NCI-H1436 treated with DMSO at 0.1 percent for 48 hours (cell line): ENCODE measurements at places on chromosomes 1 and 21.

GRCh38 chr1:56223968-56224367 lies 355.4 kb downstream of the PLPP3 start:
- no peak for DNase-seq

DNA sequence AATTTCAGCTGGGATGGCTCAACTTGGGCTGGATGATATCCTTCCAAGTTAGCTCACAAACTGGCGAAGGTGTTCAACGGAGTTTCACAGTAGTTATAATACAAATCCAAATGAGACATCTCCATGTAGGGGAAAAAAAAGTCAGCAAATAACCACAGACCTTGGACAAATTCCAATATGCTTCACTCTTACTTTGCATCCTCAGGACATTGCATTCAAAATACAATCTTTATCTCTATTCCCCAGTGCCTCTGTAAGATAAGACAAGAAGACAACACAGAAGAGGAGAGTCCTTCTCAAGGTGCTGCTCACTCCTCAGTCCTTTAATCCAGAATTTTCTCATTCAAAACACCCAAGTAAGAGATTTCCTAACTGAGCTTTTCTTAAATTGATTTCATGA lies 1797.7 kb downstream of the MRPL39 start:
- DNase-seq: no peak

- DNase-seq: no peak
These were observed 11.1 kb downstream of the ZFYVE9 start for GRCh38 chr1:52153010-52153409.

- no peak for DNase-seq
These were observed 932 bp upstream of the USP24 start for GRCh38 chr1:55216096-55216495.

DNA sequence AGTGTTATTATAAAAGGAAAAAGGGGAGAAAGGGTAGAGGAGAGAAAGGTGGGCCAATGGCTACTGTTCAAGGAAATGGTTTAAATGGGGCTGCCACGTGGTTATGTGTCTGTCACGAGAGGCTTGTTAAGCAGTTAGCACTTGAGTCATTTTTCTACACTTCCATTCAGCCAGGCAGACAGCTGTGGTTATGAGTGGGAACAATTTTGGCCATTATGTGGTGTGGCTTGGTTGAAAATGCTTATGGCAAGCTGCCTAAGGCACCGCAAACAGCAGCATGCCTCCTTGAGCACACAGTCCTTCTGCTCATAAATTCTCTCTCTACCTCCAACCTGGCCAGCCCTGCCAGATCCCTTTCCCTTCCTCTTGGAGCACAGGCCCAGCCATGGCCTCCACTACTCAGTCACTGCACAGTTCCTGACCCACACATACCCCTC lies 3.2 kb upstream of the SRM start:
- DNase-seq: no peak

- no peak for DNase-seq
These were observed 11.5 kb downstream of the ACADM start for GRCh38 chr1:75736016-75736415.

DNA sequence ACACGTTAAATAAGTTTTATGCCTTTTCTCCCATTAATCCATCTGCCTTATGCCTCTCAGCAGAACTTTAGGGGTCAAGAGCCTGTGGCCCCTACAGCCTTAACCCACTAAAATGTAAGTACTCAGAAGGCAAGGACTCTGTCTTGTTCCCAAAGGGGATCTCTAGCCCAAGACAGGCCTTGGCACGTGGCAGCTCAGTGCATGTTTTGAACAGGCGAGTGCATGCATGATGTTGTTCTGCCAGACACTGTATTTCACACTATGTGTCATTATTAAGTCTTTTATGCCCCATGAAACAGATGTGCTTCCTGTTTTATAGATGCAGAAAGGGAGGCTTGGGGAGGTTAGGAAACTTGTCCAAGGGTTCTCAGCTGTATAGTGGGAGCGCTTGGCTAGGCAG lies 102.8 kb downstream of the ETS2 start:
- DNase-seq: no peak

DNA sequence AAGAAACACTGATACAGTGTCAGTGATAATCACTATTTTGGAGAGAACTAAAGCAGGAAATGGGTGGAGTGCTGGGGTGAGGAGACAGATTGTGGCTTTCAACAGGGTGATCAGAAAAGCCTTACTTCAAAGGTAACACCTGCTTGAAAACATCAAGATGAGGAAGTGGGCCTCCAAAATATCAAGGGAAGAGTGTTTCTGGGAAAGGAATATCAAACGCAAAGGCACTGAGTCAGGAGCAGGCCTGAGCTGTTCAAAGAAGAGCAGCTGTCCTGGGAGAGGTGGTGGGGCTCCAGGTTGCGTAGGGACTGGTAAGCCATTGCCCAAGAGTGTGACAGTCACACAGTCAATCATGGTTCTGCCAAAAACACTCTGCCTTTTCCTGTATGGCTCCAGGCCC lies 47.1 kb upstream of the ATP1A1 start:
- DNase-seq: no peak

DNA sequence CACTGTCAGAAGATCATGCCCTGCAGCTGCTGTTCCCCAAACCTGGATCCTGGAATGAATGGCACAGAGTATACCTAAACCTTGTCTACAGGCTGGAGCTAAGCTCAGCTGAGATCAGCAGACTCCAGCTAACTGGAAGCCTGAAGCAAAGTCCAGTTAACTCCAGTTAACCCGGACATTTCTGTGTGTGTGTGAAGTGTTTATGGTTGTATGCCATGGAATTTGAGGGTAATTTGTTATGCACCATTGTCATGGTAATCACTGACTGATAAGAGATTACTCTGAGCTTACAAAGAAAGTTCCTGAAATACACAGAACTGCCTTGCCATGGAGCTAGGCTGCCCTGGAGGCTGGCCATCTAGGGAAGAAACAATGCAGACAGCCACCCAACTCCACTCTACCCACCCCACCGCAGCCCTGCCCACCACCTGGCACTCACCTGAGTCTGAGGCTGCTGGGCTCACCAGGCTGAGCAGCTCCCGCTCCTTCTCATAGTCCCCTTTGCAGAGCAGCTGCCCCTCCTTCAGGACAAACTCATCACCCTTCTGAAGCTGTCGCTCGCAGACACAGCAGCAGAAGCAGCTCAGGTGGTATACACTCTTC lies 107.4 kb downstream of the LMX1A start:
- DNase-seq: no peak

GRCh38 chr1:47175227-47175934 lies 14.5 kb downstream of the PDZK1IP1 start:
- DNase-seq: peak; percentile 6

- DNase-seq: no peak
These were observed 15.8 kb upstream of the JUN start for GRCh38 chr1:58799650-58800049.

GRCh38 chr1:44594871-44595735 lies 79.2 kb downstream of the TMEM53 start:
- no peak for DNase-seq

GRCh38 chr1:7581754-7582459 lies 189.2 kb upstream of the VAMP3 start:
- DNase-seq: no peak

- no peak for DNase-seq
These were observed 221.1 kb downstream of the NPHP4 start for GRCh38 chr1:5770981-5771765.

GRCh38 chr1:164803366-164803765 lies 244.4 kb downstream of the PBX1 start:
- no peak for DNase-seq

DNA sequence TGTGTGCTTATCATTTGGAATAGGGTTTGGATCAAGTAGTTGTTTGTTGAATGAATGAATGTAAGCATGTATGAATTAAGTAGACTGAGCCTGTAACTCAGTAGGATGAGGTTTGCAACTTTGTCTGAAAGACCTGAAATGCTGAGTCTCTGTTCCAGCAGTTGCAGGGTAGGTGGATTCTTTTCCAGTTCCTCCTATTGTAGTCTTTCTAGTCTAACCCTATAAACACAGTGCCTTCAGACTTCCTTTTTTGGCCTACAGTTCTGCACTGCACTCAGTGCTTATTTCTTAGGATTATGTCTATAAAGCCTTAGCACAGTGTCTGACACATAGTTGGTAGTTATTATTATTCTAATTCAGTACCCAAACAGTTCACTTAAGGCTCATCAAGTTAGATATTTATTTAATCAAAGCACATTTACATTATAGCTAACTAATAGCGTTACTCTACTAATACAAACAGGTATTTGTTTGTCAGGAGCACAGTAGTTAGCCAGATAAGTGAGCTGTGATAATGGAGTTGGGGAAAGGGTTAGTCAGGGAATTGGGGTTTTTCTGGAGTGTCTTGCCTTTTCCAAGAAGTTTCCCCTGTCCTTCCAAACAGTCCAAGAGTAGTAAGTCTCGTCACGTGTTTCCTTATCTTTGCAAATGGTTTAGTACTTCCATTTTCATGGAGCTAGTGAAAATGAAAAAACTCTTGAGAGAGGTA lies 45.0 kb downstream of the ABCD3 start:
- DNase-seq: no peak

- DNase-seq: no peak
These were observed 89.3 kb downstream of the EPHB2 start for GRCh38 chr1:22799971-22800370.

DNA sequence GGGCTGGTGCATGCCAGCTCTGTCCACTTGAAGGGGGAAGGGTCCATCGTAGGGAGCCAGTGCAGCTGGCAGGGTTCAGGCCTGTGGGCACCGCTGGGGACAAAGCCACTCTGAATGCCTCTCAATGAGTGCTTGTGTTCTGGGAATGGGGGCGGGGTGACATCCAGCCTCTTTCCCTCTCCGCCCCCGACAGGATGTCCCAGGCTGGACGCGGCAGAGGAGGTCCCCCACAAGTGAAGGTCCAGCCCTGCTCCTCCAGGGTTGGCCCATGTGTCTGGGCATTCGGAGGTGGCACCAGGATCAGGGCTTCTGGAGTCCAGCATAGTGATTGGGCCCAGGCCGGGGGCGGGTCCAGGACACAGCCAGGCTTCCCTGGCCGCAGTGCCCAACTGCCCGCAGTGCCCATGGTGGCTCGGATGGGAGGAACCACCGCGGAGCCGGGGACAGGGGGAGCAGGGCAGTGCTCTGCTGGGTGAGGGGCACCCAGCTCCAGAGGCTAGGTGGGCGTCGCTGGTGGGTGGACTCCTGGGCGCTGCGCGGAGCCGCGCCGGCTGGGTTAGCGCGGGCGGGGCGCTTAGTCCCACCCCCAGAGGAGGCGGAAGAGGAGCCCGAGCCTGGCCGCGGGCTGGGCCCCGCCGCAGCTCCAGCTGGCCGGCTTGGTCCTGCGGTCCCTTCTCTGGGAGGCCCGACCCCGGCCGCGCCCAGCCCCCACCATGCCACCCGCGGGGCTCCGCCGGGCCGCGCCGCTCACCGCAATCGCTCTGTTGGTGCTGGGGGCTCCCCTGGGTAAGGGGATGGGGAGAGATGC lies at the start of gene SHISA4:
SHISA4 (plus strand) TSS at position 617 of the 808 bp plus-strand sequence; CDS start at position 714, 97 bp downstream.
- DNase-seq: no peak

GRCh38 chr1:89781494-89782126 lies 39.2 kb upstream of the LRRC8D start:
- no peak for DNase-seq

DNA sequence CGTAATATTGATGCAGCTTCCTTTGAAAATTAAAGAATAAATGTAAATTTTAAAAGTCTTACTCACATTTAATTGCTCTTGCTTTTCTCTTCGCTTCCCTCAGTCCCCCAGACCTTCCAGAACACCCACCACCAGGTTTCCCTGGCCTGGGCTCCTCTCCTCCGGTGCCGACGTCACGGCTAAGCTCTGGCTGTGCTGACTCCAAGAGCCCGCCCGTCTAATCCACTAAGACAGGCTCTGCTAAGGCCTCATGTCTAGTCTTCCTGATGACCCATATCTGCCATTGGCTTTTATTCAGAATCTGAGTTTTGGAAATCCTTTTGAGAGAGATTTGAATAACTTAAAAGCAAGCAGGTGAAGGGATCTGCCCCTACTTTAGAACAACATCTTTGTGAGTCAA lies 53.9 kb upstream of the NADK start:
- DNase-seq: no peak

DNA sequence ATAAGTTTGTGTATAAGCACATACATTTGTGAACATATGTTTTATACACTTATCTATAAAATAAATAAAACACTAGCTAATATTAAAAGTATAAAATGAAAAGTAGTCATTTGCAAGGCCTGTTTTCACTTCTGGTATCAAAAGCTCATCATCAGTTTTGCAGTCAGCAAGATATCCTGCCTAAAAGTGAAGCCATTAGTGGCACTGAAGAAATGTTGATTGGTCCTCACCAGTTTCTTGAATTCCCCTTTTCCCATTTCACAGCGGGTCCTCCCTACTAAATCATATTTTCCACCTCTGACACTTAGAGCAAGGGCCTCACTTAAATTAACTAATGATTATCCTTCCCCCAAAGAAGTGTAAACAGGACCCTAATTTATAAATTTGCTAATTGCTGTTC lies 6.7 kb downstream of the TBX15 start:
- no peak for DNase-seq

DNA sequence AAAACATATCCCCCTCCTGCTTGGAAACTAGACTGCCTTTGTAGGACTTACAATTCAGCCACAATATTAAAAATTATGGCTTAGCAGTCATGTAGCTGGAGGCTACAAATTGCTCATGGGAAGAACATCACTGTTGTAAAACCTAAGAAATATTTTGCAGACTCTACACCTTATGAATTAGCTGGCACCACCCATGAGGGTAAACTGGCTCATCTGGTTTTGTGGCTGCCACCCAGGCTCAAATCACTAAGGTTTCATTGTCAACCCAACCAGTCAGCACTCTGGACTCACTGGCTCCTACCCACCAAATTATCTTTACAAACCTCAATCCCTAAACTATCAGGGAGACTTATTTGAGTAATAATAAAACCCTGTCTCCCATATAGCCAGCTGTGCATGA lies 100.7 kb upstream of the OLFM3 start:
- DNase-seq: no peak

GRCh38 chr1:87249803-87250202 lies 78.9 kb upstream of the LMO4 start:
- DNase-seq: no peak

- no peak for DNase-seq
These were observed 107.4 kb downstream of the SLC45A1 start for GRCh38 chr1:8425150-8425780.

DNA sequence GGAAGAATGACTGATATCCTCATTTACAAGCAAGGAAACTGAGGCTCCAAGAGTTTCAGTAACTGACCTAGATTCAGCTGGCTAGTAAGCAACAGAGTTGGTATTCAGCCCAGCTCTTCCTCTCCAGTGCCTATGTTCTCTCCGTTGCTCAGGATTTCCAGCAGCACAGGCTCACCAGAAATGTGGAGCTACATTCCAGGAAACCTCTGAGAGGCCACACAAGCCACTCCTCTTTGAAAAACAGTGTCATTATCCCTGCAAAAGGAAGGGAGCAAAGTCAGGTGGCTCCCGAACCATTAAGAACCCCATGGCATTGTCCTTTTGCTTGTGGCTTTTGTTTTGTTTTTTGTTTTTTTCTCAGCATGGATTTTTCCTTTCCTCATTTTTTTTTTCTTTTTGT lies 40.6 kb upstream of the DUSP10 start:
- no peak for DNase-seq

DNA sequence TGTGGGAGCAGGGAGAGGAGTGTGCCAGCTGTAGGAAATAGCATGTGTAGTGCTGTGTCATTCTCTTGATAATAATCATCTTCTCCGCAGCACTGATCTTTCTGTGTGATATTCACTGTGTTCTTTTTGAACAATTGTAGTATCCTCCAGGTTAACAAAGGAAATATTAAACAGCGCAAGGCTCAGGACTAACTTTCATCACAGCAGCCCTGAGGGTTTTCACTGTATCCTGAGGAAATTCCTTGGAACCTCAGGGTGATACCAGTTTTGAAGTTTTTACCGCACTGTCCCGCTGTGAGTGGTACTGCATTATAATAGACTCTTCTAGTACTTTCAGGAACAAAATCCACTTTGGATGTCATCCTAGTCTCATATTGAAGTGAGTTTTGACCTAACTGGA lies 228.4 kb upstream of the COA6 start:
- DNase-seq: no peak
